Fibroblast of skin of scalp (primary cell): ENCODE measurements at places on chromosomes 6 and 20.

- peak; percentile 31 for DNase-seq
Measured at GRCh38 chr20:35199740-35200139, 26.8 kb upstream of the MMP24 start.

GRCh38 chr20:15047601-15048000 lies 710.2 kb upstream of the FLRT3 start:
- DNase-seq, result no peak

- no peak for DNase-seq
Measured at GRCh38 chr6:131433927-131434326, 139.1 kb upstream of the ARG1 start.

DNA sequence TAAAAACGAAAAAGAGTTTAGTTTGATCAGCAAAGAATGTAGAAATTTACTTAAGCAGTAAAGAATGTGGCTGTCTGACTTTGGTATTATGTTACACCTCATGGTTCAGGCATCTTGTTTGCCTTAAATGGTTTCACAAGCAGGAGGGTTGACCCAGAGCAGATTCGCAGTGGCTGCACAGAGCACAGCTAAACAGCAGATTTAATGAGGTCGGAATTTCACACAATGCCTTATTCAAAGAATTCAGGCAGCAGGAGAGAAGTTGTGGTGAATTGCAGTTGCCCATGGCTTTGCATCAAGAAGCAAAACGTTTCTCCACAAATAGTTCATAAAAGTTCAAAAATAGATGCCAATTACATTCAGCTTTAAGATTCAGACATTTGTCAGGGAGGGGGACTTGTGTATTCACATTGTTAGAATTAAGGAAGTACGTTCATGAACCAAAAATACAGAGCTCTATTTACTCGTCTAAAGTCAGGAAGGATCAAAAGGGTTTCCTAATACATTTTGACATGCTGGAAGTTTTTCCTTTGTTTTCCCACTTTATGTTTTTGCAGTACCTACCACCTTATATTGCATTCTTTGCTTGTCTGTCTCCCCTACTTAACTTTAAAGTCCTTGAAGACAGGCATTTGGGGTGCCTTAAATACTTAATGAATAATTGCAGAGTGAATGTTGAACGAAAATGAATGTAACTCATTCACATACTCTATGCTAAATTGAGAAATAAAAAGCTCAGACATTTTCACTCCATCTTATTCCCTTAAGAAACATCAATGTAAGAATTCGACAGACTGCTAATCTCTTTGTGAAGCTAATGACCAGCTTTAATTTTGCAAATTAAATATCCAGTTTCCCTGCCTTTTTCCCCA lies 1163.6 kb upstream of the CITED2 start:
- peak; percentile 100 for DNase-seq

DNA sequence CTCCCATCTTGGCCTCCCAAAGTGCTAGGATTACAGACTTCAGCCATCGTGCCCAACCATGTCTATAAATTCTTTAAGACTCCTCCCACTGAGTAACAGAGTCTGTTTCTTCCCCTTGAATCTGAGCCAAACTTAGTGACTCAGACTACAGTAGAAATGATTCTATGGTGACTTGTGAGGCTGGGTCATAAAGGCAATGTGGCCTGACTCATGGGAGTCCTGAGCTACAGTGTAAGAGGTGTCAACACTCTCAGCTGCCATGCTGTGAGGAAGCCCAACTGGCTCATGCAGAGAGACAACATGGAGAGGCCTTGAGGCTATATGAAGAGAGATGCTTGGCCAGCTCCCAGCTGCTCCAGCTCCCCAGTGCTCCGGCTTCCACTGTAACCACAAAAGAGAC lies 5.2 kb upstream of the NRSN2 start:
- DNase-seq, result peak; percentile 86

DNA sequence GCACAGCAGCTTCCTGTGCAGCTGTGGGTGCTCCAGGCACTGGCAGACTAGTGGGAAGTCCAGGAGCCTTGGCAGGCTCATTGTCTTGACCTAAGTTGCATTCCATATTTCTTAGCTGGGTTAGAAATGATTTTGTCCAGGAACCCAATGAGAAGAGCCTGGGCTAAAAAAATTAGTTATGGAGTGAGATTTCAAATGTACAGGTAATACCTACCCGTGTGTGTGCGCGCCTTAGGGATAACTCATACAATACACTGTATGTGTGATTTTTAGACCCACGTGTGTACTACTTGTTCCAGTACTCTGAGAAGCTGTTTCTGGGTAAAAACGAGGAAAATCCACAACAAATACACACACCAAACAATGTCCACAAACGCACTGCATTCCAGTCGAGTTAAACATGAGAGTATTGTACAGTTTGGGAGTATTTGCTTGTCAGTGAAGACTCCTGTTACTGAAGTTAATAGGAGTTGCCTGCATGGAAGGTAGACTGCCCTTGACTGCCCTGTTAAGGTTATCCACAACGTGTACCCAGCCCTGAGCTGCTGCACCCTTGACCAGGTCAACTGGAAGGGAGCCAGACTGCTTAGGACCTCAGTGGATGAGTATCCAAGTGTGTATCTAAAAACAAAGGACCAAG lies 1.4 kb downstream of the PAQR8 start:
- DNase-seq, result no peak

DNA sequence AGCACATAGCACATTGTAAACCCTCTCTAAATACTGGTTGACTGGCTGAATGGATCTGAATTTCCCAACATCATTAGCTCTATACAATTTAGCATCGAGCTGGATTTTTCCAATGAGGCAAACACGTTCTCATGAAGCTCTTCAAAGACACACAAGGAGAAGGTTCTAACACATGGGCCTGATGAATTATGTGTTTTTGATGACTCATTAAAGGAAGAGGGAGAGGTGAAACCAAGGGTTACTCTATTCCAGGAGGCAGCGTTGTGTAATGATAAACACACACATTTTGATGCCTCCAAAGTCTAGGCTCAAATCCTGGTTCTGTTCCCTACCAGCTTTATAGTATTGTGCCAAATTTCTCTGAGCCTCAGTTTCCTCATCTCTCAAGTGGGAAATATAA lies 84.3 kb downstream of the PFDN4 start:
- DNase-seq, result no peak

DNA sequence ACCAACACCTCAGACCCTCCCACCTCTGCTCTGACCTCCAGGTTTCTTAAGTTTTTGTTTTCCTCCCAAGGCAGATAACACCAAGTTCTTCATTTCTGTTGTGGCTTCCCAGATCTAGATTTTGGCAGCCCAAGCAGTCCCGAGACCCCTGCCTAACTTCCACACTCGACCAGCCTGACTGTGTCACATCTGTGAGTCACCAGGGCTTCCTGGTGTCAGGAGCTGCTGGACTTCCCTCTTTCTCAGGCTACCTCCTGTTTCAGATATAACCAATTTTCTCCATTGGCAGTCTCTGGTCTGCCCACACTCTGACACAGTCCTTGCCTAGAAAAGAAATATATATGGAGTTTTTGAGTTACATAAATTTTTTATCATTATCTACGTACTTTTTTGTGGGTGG lies 46.1 kb upstream of the CCN6 start:
- DNase-seq, result no peak

- no peak for DNase-seq
Measured at GRCh38 chr6:12361042-12361765, 71.0 kb downstream of the EDN1 start.

DNA sequence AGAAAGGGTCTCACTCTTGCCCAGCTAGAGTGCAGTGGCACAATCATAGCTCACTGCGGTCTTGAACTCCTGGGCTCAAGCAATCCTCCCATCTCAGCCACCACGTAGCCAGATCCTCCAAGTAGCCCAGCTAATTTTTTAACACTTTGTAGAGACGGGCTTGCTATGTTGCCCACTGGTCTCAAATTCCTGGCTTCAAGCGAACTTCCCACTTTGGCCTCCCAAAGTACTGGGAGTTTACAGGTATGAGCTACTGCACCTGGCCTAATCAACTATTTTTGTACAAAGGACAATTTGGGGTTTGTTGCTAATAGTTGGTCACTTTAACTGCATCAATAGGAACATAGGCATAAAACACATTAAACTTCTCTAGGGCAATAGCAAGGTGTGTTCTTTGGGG lies 29.9 kb upstream of the SYNCRIP start:
- no peak for DNase-seq

GRCh38 chr6:5464099-5464885 lies 203.0 kb downstream of the FARS2 start:
- peak; percentile 60 for DNase-seq

DNA sequence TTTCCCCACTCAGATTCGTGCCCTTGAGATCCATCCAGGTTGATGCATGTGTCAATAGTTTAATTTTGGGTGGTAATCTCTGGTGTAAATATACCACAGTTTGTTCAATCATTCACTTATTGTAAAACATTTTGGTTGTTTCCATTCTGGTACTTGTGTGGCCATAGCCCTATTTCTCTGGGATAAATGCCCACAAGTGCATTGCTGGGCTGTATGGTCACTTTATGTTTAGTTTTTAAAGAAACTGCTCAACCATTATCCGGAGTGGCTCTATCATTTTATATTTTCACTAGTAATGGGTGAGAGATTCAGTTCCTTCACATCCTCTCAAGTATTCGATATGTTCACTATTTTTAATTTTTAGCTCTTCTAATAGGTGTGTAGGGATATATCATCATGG lies 60.7 kb upstream of the RNF24 start:
- DNase-seq, result no peak

- no peak for DNase-seq
Measured at GRCh38 chr6:64225503-64225902, 589.9 kb downstream of the PHF3 start.

DNA sequence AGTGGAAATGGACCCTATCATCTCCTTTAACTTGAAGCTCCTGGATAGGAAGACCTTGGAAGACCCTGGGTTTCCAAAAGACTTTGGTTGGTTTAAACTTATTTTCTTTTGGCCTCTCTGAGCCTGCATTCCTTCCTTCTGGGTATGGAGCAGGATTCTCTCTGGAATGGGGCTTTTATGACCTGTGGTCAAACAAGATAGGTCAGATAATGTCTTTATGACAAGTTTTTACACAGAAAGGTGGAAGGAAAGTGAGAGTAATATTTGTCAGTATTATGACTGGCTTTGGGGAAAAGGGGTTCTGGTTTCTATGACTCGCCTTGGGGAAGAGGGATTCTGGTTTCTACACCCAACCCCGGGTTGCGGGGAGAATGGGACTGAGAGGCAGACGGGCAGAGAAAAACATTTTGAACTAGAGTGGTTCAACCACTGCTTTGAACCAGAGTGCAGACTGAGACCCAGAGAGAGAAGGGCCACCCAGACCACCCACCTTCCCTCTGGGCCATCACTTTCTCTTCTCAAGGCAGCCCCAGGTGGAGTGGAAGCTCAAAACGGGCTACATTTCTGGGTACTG lies 37.6 kb upstream of the KCNK5 start:
- no peak for DNase-seq

- DNase-seq, result no peak
Measured at GRCh38 chr6:82374516-82374915, 10.9 kb downstream of the TPBG start.

GRCh38 chr6:127367023-127367375 lies 23.6 kb upstream of the ECHDC1 start:
- DNase-seq, result no peak

DNA sequence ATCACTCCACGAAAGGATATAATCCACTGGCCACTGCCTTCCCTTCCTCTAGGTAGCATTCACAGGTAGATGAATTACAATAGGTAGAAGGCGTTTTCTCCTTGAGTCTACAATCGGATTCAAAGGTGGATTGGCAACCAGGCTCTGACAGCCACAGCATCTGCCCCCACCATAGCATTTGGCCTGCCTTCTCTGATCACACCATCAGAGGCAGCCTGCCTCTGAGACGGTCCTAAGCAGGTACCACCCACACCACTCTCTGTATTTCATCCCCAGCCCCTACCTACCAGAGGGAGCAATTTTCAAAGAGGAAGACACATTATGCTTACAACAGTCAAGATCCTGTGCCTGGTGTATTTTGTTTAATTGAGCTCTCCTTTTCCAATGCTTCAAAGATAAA lies 210.5 kb upstream of the SPTLC3 start:
- no peak for DNase-seq

GRCh38 chr6:3281631-3282475 lies 23.1 kb downstream of the PSMG4 start:
- peak; percentile 95 for DNase-seq

- DNase-seq, result peak; percentile 63
Measured at GRCh38 chr20:5222919-5223634, 93.7 kb downstream of the PROKR2 start.

GRCh38 chr6:1390946-1391799 lies 1.8 kb downstream of the FOXF2 start:
- no peak for DNase-seq

- no peak for DNase-seq
Measured at GRCh38 chr6:37980222-37980595, 160.7 kb downstream of the ZFAND3 start.

DNA sequence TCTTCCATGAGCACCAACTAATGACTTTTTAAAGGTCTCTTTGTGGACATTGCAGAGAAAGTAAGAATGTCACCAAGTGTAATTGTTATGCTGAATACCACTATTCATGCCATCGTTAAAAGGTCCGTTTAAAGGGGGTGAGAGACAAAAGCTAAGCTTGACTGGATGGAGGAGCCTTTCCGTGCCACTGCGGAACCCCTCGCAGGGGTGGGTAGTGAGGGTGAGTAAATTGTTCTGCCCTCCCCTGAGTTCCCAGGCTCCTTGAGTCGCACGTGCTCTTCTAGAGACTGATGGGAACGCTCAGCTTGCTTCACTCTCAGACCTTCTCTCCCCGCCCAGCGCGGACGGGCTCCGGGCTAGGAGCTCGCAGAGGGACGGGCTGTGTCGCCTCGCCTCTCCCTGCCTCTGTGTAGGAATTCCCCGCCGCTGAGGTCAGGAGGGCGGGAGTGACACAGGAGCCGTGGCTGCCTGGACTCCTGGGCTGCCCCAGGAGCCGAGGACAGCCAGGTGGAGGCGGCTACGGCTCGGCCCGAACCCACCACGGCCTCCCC lies 314.8 kb upstream of the QKI start:
- no peak for DNase-seq

DNA sequence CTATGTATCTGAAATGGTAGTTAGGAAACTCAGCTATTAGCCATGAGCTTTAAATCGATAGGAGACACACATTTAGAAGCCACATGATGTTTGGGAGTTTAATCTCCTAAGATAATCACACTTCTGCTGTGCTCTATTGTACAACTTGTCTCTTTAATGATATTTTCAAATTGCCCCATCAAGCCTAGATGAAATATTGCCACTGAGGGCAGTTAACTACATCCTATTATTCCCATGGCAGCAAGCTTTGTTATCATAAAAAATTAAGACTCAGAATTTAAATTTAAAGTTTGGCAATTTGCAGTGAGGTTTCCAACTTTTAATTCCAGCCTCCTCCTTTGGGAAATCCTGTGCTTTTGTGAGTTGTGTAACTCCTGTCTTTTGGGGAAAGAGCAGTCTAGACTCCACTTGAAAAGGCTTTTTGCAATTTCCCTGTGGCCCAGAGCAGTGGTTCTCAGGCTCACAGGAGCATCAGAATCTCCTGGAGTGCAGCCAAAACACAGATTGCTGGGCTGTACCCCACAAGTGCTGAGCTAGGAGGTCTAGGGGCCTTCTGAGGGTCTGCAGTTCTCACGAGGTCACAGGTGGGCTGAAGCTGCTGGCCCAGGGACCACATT lies 792.4 kb downstream of the QKI start:
- no peak for DNase-seq

GRCh38 chr6:136792095-136792409 lies 225 bp downstream of the MAP3K5 start:
- no peak for DNase-seq
